ENCODE measurements at places on chromosomes 4 and X.

GRCh38 chr4:80615099-80615498, 279.6 kb downstream of the CFAP299 start:
- DNase-seq = no peak

GRCh38 chrX:53678667-53679066, 7.9 kb downstream of the HUWE1 start:
- no peak for DNase-seq

DNA sequence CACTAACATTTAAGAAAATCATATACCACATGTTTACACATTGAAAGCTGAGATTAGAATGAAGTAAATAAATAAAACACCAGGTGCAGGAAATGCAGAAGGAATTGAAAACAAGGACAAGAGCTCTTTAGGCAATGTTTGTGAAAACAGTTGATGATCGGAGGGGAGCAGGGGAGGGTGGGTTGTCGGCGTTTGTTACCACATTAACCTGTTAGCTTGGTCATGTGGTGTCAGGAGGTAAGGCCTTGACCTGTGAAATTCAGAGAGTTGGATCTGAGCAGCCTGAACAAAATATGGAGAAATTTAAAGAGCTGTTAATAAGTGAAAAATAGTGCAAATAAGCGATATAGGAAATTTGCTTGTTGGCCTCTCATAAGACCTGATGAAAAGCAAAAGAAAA, 759.9 kb downstream of the PDHA2 start:
- no peak for DNase-seq

DNA sequence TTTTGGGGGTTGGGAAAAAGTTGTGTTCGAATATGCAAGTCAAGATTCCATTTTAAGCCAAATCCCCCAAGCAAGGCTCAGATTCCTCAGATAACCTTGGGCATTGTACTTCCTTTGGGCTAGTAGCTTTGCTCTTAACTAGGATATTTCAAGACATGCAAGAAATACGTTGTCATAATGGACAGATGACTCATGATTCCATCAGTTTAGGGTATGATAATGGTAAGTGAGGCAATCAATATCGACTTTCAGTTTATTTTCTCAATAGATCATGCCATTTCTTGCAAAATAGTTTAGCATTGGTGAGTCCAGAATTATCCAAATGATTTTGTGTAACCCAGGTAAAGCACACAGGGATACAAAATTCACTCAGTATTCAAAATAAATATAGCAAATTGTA, 25.4 kb downstream of the CFAP299 start:
- DNase-seq = no peak

DNA sequence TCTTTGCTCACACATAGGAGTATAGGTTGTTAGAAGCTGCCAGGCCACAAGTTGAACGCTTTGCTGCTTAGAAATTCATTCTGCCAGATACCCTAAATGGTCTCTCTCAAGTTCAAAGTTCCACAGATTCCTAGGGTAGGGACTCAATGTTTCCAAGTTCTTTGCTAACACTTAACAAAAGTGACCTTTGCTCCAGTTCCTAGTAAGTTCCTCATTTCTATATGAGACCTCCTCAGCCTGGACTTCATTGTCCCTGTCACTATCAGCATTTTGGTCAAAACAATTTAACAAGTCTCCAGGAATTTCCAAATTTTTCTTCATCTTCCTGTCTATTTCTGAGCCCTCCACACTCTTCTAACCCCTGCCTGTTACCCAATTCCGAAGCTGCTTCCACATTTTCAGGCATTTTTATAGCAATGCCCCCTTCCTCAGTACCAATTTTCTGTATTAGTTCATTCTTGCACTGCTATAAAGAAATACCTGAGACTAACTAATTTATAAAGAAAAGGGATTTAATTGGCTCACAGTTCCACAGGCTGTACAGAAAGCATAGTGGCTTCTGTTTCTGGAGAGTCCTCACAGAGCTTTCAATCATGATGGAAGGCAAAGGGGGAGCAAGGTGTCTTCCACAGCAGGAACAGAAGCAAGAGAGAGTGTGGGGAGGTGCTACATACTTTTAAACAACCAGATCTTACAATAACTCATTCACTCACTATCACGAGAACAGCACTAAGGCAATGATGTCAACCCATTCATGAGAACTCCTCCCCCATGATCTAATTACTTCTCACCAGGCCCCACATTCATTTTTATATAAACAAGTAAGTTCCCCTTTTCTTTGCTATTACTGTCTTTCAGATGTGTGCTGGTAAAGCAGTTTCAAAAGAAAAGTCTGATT, 11.5 kb upstream of the TLR1 start:
- no peak for DNase-seq

DNA sequence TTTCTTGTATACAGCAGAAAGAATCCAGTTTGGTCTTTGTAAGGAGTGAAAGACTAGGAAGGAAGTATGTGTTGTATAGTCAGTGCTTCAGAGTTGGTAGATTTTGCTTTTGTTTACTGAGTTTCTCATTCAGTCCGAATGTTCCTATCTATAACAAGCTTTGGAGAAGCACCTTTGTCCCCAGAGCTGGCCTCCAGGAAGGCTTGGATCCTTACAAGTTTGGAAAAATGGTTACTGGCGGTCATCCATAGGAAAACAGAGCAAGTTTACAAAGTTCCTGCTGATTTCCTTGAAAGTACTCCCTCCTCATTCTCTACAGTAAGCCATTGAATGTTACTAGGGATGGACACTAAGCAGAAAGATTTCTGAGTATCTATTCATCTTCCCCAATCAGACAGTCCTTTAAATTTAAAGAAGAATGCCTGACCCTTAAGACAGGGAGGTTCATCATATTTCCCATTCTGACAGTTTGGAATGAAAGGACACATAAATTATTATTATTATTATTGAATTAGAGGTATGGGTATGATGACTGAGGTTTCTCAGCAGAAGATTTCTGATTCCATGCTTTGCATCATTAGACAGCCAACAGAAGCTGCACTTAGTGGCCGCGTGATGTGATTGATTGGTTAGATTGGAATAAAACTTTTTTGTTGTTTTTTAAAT, 35.8 kb downstream of the FAT4 start:
- no peak for DNase-seq

DNA sequence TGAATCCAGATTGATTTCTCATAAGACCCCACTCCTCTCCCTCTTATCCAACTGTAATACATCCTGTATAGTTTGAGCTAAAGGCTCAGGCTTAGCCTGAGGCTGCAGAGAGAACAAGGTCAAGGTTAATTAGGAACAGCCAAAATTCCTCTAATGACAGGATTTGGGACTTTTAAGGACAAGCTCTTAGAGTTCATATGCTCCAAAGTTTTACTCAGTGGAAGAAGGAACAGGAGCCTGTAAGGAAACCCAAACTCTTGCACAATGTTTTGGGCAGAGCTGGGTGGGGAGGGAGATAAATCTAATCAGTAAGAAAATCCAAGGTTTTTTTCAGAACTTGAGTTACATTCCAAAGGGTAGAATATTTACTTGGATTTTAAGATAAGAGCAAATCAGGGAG, 238.8 kb downstream of the QDPR start:
- no peak for DNase-seq

DNA sequence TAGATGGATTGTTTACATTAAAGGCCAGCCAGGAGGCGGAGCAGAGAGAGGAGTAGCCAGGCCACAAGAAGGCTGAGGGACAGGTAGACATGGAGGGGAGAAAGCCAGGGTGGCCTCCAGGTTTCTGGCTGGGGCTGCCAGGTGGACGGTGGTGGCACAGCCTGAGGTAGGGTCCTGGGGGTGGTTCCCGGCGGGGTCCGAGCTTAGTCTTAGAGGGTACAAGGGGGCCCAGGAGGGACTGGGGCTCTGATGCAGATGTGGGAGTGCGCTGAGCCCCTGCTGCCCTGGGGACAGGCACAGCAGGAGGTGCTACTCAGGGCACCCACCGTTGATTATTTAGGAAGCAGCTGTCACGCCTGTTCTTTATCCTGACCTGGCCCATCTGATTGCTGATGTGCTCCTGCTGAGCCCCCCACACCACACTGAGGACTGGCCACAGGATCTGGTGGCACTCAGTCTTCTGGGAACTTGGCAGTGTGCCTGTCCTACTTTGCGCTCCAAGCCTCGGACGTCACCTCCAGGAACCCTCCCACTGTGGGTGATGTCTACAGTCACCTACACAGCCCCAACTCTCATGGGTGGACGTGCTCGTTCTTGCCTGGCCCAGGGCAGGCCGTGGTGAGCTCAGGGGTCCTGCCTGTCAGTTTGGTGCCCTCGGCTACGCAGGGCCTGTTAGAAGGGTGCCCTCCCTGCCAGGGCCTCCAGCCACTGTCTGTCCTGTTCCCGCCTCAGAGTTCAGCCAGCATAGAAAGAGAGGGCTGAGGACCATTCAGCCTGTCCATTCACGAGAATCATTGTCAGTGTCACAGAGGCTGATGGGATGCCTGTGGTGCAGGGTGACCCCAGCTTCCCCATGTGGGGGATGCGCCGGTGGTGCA, 12.0 kb downstream of the WFS1 start:
- DNase-seq = no peak

GRCh38 chr4:73583666-73584065, 36.6 kb downstream of the RASSF6 start:
- DNase-seq = no peak

DNA sequence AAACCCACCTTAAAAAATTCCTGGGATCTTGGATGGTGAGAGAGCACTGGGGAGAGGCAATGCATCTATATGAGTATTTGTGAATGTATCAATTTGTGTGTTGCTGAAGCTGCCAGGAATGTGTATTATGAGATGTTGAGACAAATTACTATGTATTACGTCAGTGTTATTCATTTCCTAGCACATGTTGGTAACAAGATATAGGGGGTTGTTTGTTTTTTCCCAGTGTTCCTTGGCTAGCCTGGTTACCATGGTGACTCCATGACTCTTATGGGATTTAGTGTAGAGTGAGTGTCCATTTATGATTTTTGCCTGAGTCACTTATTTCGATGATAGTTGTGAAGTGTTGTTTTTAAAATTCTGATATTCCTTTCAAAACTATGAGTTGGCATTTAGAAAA, 65.6 kb downstream of the RAB40A start:
- no peak for DNase-seq

DNA sequence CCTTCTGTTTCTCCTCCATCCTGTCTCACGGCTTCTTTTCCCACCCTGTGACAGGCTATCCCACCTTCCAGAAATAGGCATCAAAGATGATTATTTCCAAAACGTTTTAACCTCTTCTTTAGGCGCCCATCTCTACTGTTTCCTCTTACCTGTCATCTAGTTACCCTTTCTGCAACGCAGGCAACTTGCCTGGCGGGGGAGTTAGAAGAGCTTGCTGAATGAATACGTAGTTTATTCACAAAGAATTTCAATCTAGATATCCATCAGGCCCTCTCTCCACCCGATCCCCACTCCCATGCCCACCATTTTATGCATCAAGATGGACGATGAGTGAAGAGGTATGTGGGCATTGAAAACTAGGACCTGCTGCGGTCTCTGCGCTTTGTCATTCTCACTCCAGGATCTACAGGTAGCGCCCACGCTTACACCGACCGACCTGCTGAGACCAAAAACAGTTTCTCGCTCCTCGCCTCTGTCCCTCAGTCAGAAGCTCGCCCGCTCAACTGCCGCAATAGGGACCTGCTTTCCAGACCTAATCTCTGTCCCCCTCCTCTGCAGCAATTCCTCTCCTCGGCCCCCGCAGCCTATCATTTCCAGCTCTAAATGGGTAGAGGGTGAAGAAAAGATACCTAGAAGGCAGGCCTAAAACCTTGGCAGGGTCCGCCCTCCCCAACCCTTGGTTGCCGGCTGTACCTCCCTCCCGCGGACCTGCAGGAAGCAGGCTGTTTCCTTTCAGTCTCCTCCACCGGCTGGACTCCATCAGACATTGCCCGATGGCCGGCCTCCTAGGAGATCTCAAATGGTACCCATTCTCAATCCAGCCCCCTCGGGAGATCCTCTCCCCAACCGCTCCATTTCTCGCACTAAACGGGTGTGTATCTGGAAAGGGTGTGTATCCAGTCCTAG, 624 bp downstream of the BEX5 start:
- peak; percentile 13 for DNase-seq

DNA sequence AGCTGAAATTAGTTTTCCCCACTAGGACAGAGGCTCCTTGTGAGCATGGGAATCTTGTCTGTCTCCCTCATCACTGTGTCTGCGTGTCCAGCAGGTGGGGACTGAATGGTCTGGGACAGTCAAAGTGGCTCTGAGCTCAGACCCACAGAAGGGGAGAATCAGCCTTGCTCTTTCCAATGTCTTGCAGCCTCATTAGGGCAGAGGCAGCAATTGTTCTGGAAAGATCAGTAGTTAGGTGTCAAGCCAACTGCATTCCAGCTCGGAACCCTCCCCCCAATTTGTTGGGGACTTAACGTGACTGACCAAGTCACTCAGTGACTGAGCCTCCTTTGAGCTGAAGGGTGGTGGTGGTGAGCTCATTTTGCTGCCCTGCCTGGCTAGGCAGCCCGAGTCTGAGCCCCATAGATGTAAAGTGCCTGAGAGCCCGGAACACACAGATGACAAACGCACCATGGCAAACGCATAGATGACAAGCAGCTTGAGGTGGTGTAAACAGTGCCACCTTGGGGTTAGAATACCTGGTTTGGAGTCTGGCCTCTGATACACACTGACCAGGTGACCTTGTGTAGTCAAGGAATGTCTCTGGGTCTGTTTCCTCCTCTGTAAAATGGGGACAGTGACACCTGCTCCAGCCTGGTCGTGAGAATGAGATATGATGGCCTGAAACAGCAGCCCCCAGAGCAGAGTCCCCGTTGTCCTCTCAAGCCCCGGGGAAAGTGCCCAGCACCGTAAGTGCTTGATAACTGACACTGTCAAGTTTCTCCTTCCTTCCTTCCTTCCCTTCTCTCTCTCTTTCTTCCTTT, 2.7 kb upstream of the SORCS2 start:
- DNase-seq = no peak

GRCh38 chrX:27890611-27891010, 82.8 kb downstream of the MAGEB10 start:
- no peak for DNase-seq

DNA sequence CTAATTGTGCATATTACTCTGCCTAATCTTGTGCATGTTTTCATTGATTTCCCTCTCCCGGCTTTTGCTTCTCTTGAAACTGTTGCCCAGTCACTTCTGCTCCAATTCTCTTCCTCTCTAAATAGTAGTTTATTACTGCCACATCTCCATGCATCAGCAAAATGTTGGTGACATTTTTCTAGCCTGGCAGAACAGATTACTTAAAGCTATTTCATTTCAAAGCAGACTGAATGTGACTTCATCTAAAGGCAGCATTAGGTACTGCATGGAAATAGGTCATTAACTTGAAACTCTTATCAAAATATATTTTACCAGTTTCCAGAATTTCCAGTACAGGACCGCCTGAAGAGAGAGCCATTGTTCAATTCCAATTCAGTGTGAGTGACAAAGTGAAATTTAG, 52.4 kb downstream of the HPGDS start:
- DNase-seq = no peak

- DNase-seq = peak; percentile 20
These were observed 16.6 kb downstream of the AP1S2 start for GRCh38 chrX:15838017-15838416.
